ENCODE measurements at places on chromosomes 6 and 20.

DNA sequence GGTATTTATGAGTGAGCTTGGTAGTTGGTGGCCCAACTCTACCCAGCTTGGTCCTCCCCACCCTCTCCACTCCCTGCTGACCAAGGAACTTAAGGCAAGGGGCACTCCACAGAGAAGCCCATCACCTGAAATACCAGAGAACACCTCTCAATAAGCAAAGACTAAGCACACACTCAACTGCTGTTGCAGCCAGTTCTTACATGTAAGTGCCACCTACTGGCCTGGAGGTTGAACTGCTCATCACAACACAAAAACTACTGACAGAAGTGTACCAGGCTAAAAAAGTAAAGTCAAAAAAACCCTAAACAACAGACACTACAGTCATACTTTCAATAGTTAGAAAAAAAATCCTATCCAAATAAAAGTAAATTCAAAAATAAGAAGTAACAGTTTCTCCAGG is 146.2 kb downstream of the FAM83B start:
- no peak for DNase-seq

DNA sequence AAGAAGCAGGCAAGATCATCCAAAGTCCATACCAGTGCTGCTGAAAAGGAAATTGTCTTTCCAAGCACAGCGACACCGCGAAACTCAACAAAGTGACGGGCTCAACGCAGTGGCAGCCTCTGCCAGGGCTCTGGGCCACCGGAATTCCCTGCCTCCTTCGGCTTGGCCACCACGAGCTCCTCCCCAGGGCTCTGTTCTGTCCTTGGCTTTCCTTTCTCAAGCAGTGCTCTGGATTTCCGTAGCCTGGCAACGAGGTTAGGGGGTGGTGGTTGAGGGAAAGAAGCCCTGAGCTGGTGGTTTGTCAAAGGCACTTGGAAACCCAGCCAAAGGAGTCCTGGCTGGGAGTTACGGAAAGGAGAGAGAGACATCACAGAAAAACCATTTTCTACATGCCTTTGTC is 31.2 kb downstream of the PRR18 start:
- no peak for DNase-seq

DNA sequence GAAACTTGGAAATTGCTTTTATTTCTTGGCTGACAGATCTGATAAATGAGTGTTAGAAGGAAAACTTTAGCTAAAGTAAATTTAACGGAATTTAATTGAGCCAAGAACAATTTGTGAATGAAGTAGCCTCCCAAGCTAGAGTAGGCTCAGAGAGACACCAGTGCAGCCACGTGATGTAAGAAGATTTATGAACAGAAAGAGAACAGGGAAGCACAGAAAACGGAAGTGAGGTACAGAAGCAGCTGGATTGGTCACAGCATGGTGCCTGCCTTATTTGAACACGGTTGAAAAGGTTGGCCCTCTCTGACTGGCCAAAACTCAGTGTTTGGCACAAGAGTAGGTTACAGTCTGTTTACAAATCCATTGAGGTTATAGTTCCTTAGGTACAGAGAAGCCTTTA is 29.5 kb upstream of the IFNGR1 start:
- no peak for DNase-seq

DNA sequence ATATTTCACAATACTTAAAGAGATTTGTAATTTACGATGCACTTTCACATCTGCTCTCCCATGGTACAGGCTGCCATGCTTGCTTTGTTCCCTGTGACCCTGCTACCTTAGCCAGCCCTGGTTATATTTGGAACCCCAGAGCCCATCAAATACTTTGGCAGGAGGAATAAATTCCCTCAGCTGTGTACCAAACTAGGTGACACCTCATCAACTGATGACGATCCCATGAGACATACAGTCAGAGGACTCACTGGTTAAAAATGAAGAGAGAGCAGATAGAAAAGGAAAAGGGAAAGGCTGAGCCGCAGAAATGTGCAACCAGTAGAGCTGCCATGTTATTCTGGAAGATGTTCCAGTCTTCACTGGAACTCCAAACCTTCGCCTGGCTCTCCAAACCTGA is 120.0 kb downstream of the SIM1 start:
- DNase-seq: no peak

DNA sequence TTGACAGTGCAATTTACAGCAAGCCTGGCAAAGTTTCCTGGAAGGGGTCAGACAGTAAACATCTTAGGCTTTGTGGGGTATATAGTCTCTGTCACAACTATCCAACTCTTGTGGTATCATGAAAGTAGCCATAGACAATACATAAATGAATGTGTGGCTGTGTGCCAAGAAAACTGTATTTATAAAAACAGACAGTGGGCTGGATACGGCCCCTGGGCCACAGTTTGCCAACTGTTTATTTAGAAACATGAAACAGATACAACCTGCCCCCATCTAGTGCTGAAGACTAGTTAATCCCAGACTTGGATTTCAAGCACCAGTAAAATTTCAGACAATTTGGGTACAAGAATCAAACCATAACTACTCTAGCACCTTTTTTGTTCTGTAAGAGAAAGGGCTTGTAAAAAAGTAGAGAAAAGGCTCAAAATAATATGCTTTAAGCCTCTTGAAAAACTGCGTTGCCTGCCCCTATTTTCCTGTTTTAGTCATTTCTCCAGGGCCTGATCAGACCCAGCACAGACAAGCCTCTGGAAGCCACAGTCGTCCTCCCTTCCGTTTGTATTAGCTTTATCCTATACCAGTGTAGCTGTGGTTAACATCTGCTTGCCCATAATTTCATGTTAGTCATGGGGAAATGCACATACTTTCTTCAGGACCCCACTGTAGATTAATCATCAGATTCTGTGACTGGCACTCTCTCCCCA is 30.8 kb downstream of the JAG1 start:
- no peak for DNase-seq

GRCh38 chr6:118649918-118650581 is 1.3 kb downstream of the CEP85L start:
- DNase-seq: no peak

- no peak for DNase-seq
Measured at GRCh38 chr20:63372971-63373885, 12.1 kb upstream of the CHRNA4 start.

GRCh38 chr20:14518648-14519047 is 181.2 kb upstream of the FLRT3 start:
- DNase-seq: no peak

DNA sequence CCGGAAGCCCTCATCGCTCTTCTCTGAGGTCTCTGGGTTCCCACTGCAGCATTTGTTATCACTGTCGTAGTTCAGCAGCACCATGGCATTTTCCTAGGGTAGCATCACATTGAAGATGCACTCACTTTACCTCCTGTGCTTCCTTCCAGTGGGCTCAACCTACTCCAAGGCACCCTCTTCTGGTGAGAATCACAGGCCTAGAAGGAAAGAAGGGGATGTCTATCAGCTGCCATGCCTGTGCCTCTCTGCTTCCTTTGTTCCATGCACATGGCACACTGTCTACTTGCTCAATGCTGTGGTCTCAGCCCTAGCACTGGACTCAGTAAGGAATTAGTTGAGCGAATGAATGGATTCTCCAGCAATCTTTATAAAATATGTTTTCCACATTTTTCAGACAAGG is 22.6 kb downstream of the CST4 start:
- no peak for DNase-seq

DNA sequence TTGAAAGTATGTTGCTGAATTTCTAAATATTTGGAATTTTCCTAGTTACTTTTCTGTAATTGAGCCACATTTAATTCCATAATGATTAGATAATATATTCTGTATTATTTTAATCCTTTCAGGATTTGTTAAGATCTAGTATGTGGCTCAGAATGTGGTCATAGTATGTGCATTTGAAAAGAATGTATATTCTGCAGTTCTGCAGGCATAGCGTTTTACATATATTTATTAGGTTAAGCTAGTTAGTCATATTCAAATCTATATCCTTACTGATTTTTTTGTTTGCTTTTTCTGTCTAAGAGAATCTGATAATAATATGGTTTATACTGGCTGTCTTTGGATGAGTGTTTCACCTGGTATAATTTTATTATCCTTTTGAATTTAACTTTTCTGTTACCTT is 33.2 kb downstream of the LIN28B start:
- no peak for DNase-seq

GRCh38 chr6:96032661-96033060 is 16.9 kb downstream of the FUT9 start:
- no peak for DNase-seq

DNA sequence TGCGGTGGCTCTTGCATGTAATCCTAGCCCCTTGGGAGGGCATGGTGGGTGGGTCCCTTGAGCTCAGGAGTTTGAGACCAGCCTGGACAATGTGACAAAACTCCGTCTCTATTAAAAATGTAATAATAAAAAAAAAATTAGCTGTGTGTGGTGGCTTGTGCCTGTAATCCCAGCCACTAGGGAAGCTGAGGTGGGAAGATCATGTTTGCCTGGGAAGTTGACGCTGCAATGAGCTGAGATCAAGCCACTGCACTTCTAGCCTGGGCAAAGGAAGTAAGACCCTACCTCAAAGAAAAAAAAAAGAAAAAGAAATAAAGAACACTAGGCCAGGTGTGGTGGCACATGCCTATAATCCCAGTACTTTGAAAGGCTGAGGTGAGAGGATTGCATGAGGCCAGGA is 4.5 kb upstream of the SAMHD1 start:
- no peak for DNase-seq

GRCh38 chr20:61877776-61878477 is 187.8 kb downstream of the TAF4 start:
- DNase-seq: no peak

DNA sequence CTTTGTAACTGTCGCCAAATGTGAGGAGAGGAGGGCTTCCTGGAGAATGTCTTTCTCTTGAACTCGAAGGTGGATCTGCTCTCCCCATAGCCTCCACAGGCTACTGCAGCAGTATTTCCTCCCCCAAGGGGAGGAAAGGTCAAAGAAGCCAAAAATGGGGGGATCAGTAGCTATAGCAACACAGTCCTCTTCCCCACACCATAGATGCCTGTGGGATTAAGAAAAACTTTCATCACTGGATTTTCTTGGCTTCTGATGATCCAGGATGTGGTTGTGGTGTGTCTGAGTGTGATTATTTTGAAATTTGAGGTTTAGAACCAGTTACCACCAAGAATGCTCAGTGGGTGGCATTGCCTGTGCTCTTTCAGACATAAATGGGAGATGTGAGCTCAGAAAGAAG is 140.1 kb upstream of the SPACA1 start:
- DNase-seq: no peak

GRCh38 chr20:58837717-58838116 is 13.0 kb downstream of the GNAS-AS1 start:
- no peak for DNase-seq

DNA sequence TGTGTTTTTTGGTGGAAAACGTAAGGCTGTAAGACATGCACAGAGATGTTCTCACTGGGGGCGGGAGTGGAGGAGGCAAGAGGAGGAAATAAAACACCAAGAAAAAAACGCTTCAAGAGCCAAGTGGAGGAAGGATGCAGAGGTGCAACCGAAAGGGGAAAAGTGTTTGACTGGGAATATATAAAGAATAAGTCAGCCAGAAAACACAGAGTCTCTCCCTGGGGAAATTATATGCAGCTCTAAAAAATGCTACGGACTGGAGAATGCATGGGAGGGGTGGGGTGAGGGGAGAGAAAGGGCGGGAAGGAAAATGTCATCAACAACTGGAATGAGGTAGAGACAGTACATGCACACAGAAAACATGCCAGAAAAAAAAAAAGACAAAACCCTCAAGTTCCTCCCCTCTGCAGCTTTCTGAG is 133.5 kb downstream of the SCML4 start:
- DNase-seq: no peak

GRCh38 chr6:89392823-89393222 is 19.2 kb downstream of the RRAGD start:
- DNase-seq: no peak

DNA sequence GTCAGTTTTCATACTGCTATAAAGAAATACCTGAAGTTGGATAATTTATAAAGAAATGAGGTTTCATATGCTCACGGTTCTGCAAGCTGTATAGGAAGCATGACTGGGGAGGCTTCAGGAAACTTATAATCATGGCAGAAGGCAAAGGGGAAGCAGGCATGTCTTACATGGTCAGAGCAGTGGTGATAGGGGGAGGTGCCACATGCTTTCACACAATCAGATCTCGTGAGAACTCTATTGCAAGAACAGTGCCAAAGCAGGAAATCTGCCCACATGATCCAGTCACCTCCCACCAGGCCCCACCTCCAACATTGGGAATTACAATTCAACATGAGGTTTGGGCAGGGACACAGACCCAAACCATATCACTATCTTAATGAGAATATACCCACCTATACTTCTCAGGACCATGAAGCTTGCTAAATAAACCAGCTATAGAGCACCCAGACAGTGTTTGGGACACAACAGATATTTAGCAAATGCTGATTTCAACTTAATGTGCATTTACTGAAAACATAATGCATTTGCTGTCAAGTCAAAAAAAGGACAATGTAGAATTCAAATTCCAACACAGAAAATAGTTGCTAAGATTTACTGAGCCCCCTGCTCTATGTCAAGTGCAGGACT is 63.8 kb downstream of the TNFRSF21 start:
- no peak for DNase-seq

GRCh38 chr20:58352468-58352867 is 36.6 kb upstream of the VAPB start:
- no peak for DNase-seq

GRCh38 chr6:168180548-168181011 is 101.6 kb upstream of the FRMD1 start:
- no peak for DNase-seq

- DNase-seq: no peak
Measured at GRCh38 chr20:50215101-50215690, 24.6 kb downstream of the CEBPB start.

- DNase-seq: no peak
Measured at GRCh38 chr6:140340795-140341194, 966.3 kb upstream of the CITED2 start.

DNA sequence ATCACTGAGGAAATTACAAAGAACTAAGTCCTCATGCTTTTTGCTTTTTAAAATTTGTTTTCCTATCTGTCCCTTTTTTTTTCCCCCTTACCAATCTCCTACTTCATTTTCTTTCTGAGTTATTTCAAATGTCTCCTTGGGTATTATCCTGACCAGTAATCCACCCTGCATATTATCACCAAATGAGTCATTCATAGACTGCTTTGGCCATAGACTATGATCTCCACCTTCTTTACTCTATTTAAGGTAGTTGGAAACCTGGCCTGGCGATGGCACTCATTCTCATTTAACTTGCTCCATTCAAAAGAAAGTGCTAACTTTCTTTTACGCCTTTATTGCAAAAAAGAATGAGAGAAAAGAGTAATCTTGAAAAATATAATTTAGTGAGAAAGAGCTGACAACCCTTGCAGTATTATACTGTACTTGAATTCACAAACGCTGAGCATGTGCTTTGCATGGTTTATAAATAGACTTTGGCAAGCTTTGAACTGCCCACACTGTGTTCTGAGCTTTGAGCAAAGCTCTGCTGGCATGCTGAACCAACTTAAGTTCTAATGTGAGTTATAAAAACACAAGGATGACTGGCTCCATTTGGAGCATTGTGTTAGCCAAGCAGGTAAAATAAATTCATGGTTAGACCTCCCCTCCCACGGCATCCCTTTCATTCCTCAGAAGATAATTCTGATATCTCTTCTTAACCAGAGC is 198.9 kb downstream of the NKAIN2 start:
- DNase-seq: no peak
